ENCODE measurements at places on chromosomes 16 and 17.

DNA sequence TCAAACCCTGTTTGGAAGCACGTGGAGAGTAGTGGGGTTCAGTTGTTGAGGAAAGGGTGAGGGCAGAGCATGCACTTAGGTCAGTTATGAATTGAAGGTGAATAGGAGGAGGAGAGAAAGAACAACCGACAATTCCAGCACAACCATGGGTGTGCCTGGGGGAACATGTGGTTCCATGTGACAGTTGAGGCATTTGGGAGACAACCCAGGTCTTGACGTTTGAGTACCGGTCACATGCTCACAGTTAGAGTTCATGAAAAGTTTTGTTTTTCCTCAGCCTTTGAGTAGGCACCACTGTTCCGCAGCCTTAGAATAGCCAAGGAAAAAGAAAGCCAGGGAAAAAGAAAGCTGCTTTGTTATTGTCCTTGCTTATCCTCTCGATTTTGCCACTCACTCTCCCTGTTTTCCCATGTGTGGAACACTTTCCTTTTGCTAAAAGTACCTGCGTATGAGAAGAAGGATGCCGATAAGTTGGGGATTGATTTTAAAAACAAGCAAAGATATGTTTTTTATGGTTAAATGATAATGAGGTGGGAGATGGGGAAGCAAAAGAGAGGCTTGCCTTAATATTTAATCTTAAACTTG, 25.6 kb upstream of the ABCC11 start:
- DNase-seq = no peak

DNA sequence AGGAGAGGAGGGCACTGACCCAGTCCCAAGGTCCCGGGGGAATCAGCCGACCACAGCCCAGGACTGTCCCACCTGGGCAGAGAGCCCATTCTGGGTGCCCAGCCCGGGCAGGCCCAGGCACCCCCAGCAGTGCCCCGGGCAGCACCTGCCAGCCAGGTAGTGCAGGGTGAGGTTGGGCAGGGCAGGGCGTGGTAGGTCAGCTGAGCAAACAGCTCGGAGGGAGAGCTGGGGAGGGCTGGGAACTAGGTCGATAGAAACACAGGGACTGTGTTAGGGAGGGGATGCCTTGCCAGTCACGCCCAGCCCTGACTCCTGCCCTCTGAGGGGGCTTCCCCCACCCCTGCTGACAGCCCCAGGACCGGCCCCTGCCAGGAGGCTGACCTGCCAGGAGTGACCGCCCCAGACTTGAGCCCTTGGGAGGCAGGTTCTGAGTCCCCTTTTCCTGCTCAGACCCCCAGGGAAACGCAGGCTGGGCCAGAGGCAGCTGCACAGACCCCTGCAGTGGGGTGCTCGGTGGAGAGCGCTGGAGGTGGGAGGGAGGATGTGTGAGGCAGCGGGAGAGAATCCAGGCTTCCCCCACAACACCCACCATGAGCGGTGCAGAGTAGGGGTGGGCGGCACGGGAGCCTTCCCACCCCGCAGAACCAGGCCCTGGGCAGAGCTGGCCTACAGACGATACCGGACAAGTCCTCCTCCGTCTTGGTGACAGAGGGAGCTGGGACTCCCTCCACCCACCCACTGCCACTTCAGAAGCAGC, 4.7 kb downstream of the HS3ST6 start:
- no peak for DNase-seq

DNA sequence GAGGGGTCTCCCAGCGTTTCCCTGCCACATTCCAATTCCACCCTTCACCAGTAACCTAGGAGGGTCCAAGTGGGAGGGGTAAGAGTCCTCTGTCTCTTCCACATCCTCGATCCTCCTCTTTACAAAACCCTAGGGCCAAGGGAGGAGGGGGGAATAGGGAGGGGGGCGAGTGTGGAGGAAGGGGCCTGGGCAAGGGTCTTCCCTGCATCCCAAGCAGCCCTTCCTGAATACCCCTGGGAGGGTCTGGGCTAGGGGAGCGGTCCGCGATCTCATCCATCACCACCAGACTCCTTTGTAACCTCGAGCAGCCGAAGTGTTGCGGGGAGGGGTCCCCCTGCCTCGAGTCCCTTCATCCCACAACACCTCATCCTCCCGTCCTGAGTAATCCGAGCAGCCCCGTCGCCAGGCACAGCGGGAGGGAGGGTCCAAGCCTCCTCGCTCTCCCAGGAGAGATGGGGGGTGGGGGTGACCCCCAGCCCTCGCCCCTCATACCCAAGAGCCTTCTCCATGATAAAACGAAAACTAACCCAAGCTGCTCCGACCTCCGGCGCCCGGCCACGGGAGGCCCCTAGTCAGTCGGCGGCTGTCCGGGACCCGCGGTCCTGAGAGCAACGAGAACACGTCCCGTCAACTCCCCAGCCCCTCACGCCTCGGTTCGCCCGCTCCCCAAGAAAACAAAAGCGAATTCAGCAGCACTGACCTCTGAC, 502 bp downstream of the SMPD3 start:
- DNase-seq = no peak

GRCh38 chr17:35891269-35891668, 11.1 kb upstream of the CCL5 start:
- no peak for DNase-seq

DNA sequence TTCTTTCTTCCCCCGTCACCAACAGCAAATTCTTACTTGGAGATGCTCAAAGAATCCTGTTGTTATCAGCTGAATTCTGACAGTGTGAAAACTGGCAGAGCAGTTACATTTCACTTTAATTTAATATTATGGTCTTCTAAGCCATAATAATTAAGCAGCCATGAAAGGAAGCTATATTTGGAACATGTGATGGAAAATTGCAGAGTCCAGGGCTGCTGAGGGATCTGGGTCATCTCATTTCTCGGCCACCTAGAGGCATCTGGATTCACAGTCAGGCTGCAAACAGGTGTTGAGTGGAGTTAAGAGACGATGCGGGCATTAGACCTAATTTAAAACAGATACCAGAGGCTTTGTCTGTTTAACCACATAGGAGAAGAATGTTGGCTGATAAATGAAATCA, 38.4 kb downstream of the CHD9NB start:
- no peak for DNase-seq

- DNase-seq = no peak
Measured at GRCh38 chr17:15409721-15410250, 57.6 kb downstream of the CDRT4 start.

DNA sequence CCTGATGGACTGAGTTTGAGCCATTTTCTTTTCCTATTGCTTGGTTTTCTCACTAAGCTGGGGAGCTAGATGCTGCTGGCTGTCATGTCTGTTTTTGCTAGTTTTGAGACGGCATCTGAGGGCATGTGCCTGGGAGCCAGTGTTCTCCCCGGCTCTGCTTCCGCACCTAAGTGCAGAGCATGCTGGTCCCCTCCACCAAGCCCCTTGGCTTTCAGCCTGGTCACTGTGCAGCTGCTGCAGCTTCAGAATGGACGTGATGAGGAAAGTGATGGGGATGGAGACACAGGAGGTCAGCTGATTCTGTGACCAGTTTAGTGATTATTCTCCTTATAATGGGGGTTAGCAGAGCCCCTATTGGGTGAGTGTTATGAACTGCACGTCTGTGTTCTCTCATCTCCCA, 28.5 kb downstream of the DNAH17 start:
- no peak for DNase-seq

DNA sequence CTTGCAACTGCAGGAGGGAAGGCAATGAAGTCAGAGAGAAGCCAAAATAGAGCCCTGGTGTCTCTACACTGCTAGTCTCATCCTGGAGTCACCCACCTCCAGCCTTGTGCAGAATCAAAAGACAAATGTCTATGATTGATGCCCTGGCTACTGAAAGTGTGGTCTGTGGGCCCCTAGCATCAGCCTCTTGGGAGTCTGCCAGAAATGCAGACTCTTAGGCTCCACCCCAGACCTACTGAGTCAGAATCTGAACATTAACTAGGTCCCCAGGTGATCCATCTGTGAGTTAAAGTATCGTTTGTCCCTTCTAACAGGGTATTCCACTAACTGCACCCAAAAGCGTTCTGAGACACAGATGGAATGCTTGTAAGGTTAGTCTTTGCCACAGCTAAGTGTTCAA, 21.2 kb downstream of the EARS2 start:
- DNase-seq = no peak

GRCh38 chr16:17404941-17405689, 65.6 kb downstream of the XYLT1 start:
- no peak for DNase-seq

Data from stimulated activated CD4-positive, alpha-beta T cell treated with anti-CD3 and anti-CD28 coated beads, TNF-alpha, amount 100 ng/mL, for 1 hour (primary cell).